ENCODE measurements at places on chromosomes 12 and 14.

DNA sequence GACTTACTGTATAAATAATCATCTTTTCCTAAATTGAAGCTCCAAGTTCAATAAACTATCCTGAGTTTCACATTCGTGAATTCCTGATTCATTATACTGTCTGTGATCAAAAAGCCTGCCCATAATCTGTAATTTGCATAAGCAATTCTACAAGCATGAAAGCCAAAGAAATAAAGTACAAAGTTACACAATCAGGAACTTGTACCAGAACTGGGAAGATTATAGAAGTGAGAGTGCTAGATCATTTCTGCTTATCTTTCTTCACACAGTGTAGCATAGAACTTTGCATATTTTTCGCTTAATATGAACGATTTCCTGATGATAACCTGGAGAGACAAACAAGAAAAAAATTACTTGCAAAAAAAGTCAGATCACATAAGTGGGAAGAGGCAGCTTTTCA lies 308.2 kb downstream of the C12orf50 start:
- no peak for DNase-seq

DNA sequence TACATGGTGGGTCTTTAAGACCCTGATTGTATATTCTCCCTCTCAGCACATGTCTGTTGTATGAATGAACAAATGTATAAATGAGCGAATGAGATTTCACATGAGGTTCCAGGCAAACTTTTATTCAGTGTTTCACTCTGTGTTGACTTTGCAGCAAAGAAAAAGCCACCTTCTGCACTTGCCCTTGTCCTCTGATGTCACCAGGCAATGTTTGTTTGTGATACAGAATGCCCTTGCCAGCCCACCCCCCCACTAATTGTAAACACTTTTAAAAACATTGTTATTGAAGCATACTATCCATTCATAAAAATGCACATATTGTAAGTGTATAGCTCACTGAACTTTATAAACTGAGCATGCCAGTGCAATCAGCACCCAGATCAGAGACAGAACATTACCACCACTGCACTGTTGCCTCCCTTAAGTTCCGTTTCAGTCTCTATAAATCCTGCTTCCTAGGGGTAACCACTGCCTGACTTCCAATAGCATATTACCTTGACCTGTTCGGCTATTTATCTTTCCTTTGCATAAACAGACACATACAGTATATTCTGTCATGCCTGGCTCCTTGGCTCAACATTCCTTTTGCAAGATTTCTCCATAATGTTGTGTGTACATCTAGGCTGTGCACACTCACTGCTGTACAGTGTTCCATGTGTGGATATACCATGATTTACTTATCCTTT lies 11.3 kb upstream of the LTA4H start:
- DNase-seq: no peak

GRCh38 chr14:103574707-103575285 lies 12.0 kb downstream of the COA8 start:
- DNase-seq: no peak

DNA sequence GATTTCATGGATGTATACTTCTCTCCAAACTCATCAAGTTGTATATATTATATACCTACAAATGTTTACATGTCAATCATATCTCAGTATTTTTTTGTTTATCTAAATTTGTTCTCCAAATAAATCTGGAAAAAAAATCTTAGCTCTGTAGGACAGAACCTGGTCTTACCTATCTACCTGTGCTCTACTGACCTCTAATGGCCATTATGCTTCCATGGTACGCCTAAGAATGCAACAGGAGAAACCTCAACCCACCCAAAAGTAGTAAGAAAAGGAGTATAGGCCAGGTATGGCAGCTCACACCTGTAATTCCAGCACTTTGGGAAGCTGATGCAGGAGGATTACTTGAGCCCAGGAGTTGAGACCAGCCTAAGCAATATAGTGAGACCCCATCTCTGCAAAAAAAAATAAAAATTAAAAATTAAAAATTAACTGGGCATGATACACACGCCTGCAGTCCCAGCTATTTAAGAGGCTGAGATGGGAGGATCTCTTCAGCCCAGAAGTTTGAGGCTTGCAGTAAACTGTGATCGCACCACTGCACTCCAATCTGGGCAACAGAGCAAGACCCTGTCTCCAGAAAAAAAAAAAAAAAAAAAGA lies 8.7 kb downstream of the OR11H4 start:
- no peak for DNase-seq

DNA sequence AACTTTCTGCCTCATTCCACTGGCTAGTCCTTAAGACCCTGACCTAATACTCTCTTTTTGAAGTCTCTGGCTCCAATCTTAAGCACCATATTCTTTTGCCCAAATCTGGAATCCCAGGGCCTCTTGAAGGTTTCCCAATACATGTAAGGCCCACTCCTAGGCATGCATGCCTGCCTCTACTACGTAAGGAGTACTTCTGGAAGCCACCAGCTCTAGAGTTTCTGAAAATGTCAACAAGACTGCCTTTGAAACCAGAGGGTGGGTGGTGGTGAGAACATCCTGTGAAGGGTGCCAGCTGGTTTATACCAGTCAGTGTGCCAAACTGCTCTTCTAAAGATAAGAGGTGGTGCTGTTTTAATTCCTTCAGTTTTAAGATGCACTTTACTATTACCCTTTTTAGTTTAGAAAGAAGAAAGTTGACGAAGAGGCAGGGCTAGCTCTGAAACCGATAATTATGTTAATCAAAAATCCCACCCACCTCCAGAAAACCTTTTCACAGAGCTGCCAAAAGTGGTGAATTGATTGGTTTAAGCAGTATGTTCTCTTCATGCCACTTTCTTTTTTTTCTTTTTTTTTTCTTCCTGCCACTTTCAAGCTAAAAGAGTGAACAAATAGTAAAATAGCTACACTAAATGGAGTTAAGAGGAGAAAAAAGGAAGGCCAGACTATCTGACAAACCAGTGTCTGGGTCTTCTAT lies 8.7 kb upstream of the WDR89 start:
- no peak for DNase-seq

- DNase-seq: no peak
These were observed 464.8 kb downstream of the RAD51B start for GRCh38 chr14:68284333-68284732.

DNA sequence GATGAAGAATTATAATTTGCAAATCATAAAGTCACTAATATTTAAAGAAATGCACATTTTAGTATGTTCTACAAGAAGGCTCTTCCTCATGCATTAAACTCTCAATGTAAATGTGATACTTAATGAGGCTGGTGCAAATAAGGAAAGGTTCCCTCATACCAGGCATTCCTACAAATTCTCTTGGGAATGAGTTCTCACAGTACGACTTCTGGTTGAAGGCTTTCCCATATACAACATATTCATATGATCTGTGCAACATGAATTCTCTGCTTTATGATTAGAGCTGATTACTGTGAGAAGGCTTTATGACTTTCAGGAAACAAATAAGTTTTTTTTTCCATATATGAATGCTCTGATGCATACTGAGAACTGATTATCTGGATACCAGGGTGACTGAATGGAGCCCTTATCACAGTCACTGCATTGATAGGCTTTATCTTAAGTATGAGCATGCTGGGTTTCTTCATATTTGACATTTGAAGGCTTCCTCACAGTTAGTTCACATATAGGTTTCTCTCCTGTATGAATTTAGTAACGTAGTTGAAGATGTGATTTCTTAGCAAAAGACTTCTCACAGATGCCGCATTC lies 293.9 kb downstream of the RAD51B start:
- no peak for DNase-seq

GRCh38 chr12:108204117-108204987 lies 75.3 kb downstream of the WSCD2 start:
- DNase-seq: no peak

DNA sequence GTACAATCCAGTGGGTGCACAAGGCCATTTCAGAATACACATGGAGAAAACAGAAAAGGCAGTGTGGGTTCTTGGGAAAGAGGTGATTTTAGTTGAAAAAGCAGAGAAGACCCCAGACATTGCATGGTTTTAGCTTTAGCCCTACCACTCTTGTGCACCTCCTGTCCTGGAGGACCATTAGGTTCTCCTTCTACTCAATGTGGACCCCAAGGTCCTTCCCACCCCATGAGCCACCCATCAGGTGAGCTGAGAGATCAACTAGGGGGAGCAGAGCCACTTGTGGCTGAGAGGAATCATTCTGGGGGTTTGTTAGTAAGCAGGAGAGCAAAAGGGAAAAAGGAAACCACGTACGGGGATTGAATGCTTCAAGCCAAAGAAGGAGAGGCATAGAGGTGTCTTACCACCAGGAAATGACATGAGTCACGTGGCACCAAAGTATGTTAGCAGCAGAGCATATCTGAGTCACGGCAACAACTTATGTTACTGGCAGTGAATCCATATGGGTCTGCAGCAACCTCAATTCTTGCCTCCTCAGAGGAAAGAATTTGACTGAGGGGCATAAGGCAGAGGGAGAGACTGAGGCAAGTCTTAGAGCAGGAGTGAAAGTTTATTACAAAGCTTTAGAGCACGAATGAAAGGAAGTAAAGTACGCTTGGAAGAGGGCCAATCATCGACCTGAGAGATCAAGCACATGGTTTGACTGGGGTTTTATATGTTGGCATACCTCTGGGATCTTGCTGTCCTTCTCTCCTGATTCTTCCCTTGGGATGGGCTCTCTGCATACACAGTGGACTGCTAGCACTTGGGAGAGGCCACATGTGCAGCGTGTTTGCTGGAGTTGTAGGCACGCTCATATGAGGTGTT lies 73.9 kb downstream of the HSD17B6 start:
- no peak for DNase-seq

DNA sequence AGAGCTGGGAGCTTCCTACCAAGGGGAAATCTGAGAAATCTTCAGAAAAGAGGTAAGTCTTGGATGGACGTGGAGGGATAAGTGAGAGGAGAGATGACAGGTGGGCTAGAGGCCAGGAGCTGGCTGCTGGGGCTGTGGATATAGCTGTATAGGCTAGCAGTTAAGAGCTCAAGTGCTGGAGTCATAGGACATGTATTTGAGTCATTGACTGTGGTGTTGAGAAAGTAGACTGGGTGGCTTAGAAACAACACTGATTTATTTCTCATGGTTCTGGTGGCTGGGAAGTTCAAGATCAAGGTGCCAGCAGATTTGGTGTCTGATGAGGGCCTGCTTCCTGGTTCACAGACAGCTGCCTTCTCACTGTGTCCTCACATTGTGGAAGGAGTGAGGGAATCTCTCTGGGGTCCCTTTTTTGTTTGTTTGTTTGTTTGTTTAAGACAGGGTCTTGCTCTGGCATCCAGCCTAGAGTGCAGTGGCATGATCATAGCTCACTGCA lies 151.1 kb upstream of the FUT8 start:
- DNase-seq: no peak

GRCh38 chr12:80040075-80040738 lies 59.1 kb upstream of the OTOGL start:
- no peak for DNase-seq

GRCh38 chr12:45183246-45183645 lies 32.6 kb upstream of the ANO6 start:
- no peak for DNase-seq

GRCh38 chr14:74942181-74942580 lies 13.2 kb downstream of the PGF start:
- no peak for DNase-seq

DNA sequence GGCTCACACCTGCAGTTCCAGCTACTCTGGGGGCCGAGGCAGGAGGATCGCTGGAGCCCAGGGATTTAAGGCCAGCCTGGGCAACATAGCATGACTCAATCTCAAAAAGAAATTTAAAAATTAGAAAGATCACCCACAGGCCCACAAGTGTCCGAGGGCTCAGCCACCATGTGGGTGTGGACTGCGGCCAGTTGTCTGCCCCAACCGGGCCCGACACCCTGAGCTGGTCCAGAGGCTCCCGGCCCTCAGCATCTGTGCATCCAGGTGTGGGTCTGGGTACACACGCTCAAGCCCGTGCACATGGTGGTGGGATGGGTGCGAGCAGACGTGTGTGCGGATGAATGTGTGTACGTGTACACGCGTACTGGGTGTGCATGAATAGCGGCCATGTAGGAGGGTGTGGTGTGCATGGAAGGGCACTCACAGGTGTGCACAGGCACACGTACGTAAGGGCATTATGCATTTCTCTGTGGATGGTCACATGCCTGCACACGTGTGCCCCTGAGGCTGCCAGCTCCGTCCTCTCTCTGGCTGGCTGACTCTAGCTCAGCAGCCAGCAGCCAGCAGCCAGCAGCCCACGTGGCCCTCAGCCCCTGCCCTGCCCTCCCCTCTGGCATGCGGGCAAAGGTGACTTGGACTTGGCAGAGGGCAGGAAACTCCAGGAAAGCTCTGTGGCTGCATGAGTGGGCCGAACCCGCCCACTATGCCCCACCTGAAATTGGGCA lies 23.3 kb upstream of the NUDT14 start:
- DNase-seq: no peak

DNA sequence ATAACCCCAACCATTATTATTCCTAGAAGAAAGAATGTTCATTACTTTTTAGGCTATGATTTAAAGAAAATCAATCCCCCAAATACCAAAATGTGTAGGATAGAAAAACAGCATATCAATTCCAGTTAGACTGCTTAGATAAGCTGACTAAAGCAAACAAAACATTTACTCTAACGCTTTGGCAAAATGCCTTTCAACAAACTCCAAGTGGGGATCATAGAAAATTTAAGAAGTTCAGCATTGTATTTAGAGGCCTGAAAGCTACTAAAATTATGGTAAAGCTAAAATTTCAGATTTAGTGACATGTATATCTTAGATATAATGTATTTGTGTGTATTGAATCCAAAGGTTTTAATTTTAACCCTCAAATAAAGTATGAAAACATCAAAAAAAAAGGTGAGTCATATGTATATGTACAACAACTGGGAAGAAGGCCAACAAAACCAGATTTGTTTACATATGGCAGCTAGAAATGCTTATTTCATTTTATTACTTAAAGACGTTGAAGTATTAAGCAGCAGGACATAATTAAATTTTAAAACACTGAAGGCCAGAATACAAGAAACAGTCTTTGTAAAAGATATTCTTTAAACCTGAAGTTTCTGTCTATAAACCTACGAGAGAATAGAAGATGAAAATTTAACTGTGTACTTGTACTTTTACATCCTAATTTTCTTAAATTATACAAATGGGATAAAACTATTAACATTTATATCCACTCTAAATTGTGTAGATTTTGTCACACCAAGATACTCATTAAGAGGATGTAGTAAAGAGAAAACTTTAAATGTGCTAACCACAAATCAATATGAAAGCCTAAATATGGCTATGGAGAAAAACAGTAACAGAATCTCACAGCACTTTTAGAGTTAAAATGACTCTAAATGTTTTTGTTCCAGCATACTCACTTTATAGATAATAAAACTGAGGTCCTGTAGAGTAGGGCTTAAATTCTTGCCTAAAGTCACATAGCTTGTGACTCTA lies 71.4 kb downstream of the SLC41A2 start:
- no peak for DNase-seq

GRCh38 chr12:130796985-130797686 lies 41.9 kb downstream of the STX2 start:
- DNase-seq: no peak

All from 8988T (cell line).